ENCODE measurements at places on chromosomes 1 and 21.

- no peak for DNase-seq
Observed at GRCh38 chr1:50181027-50181663, 72.4 kb downstream of the ELAVL4 start.

- DNase-seq, result peak; percentile 37
Observed at GRCh38 chr1:197799271-197799670, 24.0 kb upstream of the DENND1B start.

DNA sequence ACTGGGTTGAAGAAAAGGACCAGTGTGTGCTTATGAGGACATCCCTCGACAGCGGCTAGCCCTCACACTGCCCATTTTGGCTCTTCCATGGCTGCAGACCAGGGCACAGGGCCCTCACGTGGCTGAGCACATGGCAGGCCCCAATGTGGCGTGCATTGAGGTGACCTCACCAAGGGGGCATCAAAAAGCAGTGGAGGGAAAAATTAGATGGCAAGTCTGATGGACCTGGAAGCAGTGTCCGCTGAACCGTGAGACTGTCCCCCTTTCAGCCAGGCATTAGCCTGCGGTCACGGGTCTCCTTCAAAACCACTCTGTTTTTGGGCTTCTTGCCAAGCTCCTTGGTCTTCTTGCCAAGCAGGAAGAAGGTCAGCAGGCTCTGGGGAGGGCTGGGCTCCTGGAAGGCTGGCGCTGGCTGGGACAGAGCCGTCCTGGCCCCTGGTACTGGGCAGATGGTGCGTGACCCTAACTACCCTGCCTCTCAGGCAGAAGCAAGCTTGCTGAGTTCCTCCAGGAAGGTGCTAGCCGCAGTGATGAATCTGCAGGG, 30.8 kb downstream of the TRIM67 start:
- no peak for DNase-seq

DNA sequence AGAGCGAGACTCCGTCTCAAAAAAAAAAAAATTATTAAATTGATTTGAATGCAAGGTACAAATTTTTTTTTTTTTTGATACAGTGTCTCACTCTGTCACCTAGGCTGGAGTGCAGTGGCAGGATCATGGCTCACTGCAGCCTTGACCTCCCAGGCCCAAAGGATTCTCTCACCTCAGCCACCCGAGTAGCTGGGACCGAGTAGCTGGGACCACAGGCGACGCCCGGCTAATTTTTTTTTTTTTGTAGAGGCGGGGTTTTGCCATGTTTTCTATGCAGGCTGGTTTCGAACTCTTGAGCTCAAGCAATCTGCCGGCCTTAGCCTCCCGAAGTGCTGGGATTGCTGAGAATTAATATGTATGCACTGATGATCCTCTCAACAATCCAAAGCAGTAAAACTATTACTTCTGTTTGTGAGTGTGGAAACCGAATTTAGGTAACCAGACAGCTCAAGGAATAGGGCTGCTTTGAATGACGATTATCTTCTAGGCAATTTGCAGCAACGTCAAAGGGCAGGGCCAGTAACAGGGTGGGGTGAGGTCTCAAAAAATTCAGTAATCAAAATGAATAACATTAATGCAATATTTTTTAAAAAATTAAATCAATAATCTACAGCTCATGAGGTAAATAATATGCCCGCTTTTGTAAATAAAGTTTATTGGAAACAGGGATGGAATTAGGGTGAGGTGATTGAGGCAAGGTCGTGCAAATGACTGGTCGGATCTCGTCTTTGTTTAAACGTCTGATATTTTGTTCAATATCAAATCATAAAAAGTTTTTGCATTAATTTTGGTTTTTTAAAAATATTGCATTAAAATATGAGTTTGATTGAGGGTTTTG, 1.2 kb downstream of the CLSPN start:
- no peak for DNase-seq

GRCh38 chr1:81671038-81671437, 129.7 kb upstream of the ADGRL2 start:
- no peak for DNase-seq

DNA sequence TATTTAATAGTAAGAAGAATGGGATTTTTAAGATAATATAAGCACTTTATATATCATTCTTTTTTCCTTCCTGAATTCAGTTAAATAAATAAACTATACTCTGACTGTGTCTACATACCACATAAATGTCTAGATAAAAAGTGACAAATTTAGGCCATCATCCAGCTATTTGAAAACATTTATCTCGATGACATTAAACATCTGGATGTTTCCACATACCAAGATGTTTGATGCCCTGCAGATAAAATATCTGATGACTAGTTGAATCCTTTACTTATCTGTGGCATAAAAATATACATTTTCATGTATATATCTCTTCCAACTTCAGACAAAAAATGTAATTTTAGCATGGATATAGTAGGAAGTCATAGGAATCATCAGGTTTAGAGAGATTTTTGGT, 348.3 kb downstream of the DPYD start:
- no peak for DNase-seq

DNA sequence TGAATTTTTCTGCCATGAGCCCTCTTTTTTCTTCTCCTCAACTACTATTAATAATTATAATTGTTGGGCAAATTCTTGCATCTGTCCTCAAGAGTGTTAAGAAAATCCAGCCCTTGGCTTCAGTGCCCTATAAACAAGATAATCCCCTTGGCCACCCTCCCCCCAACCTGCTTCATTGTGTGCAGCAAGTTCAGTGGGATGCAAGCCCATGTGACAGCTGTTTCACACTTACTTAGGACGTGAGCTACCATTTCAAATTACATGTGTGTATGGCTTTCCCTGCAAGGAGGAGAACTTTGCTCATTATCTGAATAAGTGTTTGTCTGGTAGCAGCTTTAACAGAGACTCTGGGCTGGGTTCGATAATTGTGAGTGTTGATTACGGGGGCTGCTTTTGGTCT, 276.2 kb downstream of the CACNA1E start:
- DNase-seq, result no peak

- no peak for DNase-seq
Observed at GRCh38 chr1:88291611-88292354, 392.3 kb upstream of the PKN2 start.

DNA sequence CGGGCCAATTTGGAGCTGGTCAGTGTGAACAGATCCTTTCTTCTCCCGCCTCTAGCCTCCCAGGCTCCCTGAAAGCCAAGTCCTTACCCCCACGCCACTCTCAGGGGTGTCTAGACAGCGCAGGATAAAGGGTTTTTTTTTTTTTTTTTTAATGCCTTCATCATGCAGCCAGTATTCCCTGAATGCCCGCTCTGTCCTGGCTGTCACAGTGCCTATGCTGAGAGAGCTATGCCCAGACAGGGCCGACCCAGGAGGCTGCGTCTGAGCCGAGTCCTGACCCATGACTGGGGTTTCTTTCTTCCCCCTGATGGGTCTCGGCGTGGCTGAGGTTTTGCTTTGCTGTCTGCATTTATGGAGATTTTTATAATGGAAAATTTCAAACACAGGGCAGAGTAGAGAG, 18.3 kb downstream of the SPSB1 start:
- no peak for DNase-seq

DNA sequence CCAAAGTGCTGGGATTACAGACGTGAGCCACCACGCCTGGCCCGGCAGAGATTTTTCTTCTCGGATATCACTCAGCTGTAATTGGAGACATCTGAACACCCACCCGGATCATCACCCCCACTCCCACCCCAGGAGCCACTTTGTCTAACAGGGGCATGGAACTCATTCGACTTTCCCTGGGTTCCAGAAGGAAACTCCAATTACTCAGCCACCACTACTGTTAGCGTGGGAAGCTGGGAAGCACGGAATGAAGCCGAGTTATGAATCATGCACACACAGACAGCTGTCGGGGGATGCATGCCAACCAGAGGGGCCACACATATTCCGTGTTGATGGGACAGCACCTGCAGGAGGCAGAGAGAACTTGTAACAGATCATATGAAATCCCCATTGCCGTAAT, 85.2 kb downstream of the HLCS start:
- DNase-seq, result no peak

- no peak for DNase-seq
Observed at GRCh38 chr1:196607981-196608380, 259 bp downstream of the KCNT2 start.

DNA sequence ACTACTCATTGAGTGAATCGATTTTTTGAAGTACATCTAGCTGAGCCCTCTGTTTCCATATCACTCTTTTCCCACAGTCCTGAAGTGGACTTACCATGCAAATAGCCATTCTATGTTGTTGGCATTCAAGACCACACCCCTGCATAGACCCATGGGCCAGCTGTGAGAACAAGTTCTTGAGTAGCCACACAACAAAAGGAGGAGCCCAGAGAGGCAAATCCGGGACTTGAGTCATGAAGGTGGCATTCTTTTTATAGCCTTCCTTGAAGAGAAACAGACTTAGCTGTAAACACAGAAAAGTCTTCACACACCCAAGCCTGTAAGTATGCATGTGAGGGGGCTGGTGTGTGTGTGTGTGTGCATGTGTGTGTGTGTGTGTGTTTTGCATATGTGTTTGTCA, 13.8 kb upstream of the SPRR5 start:
- DNase-seq, result no peak

DNA sequence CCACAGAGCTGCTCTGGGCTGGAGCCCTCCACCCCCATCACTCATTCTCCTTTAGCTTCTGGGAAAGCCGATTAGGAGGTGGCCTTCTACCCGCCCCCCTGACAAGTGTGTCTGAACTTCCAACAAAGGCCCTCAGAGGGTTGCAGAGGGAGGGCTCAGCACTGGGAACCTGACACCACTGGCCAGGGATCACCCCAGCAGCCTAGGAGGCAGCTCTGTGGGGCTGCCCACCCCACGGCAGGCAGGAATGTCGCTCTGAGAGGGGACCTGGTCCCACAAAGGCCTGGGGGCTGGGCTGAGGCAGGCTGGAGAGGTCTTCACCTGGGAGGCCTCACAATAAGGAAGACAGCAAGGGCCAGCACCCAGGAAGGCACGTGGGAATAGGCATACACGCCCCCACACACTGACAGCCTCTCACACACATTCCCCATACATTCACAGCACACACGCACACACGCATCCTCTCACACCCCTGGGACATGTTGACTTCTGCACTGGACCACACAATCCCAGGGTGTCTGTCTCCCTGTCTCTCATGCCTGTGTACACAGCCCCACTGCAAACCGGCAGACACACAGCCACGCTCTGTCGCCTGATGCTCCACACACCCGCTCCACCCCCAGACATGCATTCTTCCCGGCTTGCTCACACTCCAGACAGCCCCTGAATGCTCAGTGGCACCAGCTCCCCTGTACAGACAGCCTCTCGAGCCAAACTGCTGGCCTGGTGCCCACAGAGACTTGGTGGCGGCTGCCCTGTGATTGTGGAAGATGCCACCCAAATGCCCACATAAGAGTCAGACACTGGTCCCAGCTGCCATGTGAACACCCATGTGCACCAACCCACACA, 30.7 kb downstream of the DMBX1 start:
- no peak for DNase-seq

DNA sequence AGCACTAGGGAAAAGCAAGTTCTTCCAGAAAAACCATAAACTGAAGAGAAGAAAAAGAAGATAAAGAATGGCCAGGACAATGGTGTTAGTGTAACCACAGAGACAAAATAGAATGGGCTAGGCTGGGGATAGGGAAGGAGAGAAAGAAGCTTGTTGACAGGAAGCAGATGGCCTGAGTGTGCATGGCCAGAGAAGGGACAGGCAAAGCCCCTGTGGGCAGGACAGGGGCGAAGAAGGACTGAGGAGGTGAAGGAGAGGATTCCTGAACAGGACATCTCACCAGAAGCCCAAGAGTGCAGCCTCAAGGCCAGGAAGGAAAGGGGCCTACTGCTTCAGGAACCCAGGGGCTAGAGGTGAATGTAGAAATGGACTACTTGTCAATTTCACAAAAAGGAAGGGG, 29.3 kb downstream of the IQGAP3 start:
- no peak for DNase-seq

GRCh38 chr1:226370144-226370923, 37.6 kb downstream of the PARP1 start:
- DNase-seq, result no peak

- peak; percentile 71 for DNase-seq
Observed at GRCh38 chr1:242824435-242824834, 299.9 kb upstream of the PLD5 start.

DNA sequence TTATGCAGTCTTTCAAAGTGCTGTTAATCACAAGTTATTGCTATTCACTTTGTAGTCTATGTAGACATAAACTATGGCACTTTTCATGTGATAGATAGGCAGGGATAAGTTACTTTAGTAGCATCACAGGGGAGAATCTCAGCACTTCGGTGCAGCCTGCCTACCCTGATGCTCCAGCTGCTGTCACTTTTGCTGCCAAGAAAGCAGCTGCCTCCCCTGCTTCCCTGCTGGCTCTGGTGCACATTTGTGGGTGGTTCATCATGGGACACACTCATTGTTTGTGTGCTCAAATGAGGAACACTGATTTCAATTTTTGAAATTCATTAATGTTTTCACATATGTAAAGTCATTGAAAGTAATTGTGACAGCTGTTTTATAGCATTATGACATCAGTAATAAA, 272.6 kb downstream of the S1PR1 start:
- DNase-seq, result no peak

DNA sequence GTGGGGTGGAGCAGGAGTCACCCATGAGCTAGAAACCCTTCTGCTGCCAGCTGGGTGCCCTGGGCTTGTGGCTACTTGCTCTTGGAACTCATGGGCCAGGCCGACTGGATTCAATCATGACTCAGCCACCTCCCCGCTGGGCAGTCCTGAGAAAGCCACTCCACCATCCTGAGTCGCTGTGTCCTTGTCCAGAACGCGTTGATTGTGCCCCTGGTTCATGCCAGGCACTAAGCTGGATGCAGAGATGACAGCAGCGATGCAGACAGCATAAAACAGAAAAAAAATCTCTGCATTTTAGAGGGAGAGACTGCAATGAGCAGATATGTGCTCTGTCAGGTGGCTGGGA, 10.6 kb downstream of the PADI1 start:
- DNase-seq, result no peak

GRCh38 chr1:27368869-27369582, 2.3 kb upstream of the MAP3K6 start:
- no peak for DNase-seq

DNA sequence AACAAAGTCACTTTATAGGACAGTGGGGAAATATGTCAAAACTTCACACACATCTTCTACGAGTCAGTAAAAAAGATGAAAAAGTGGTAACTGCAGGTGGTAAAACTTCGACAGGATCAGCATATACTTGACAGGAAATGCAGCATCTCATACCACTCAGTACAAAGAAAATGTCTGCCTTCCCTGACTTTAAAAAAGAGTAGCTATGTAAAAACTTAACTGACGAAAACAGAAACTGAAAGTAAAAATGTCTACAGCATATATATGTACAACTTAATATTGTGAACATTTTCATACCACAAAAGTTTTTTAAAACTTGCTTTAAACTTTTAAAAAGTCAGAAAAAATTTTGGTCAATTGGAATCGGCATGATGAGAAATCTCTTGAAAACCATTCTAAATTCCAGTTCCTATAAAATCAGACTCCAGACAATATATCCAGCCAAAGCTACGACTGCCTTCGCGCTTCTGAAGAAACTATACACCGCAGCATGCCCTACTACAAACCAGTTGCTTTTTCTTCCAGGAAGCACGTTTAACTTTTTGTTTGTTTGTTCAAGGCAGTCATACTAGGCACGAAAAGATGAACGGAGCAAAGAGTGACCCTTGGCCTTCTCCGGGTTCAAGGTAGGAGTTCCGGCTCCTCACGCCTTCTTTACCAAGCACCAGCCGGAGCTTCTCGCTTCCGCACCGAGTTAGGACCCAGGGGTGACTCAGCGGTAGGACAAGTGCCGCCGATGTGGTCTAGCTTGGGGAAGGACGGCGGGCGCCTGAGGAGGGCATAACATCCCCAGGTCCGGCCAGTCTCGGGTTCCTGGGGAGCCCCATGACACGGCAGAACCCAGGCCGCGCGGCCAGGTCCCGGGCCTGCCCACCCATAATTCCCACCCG, 612 bp downstream of the PSMA5 start:
- DNase-seq, result peak; percentile 31
